ENCODE measurements at places on chromosomes 2 and 18.

- DNase-seq: no peak
Observed at GRCh38 chr18:26746398-26746797, 119.1 kb downstream of the AQP4 start.

- DNase-seq: no peak
Observed at GRCh38 chr2:144582651-144583380, 62.9 kb upstream of the ZEB2 start.

DNA sequence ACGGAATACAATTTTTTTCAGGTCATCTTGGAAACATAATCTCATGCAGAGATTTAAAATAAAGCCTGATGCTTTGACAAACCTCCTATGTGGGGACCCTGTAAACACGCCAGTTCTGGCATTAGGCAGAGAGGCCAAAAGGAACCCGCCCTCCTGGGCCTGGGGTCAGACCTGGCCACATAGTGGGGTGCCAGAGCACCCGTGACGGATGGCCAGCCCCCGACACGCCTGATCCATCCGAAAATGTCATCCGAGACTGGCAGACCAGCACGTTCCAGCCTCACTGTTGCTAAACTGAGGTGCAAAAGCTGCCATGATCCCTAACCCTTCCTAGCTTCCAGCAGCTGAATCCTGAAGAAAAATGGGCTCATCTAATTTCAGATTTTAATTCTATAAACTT is 222.6 kb upstream of the SALL3 start:
- DNase-seq: no peak

DNA sequence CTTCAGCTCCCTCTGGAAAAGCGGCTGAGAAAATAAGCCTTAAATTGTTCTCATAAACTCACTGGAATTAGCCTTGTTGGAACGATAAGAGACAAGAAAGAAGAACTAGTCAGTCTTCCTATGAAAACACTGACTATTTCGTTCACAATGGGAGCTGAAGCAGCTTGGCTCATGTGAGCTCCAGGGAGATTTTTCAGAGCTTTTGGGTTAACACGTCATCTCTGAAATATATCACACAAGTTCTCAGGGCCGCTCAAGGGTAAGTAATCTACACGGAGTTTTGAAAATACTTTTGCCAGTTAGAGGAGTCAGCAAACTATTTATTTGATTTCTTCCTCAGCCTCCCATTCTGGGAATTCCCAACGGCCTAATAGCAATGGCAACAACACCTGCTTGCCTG is 316.2 kb upstream of the MGAT5 start:
- DNase-seq: no peak

- no peak for DNase-seq
Observed at GRCh38 chr2:239502430-239503186, 101.8 kb upstream of the HDAC4 start.

- no peak for DNase-seq
Observed at GRCh38 chr2:2787301-2787907, 456.3 kb upstream of the MYT1L start.

DNA sequence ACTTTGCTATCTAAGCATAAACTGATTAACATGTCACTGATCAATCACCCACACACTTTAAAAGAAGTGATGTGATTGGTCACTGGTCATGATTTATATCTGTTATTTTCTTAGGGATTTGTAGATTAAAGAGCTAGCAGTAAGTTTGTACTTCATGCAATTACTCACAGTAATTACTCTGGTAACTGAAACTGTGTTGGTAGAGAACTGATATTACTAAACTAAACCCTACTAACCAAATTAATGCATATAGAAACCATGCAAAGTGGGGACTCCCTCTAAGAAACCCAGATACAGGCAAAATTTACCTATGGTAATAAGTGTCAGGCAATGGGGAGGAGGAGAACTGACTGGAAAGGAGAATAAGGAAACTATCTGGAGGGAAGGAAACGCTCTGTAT is 44.8 kb upstream of the C2orf15 start:
- no peak for DNase-seq

- no peak for DNase-seq
Observed at GRCh38 chr2:229868794-229869193, 53.0 kb downstream of the TRIP12 start.

DNA sequence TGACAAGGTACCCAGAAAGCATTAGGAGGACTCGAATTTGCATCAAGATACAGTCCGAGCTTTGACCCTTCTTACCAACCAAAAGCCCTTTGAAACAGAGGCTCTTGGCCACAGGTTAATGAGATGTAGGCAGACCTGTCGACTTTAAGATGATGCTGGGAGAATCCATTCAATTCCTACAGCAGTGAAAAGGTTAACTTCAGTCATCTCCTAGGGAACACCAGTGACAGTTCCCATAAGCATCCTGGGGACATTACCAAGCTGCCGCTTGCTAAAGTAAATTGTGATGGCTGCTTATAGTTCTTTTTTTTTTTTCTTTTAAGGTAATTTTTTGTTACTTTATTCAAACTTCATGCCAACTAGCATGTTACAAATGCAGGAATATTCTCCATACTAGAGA is 379.3 kb downstream of the SOX11 start:
- DNase-seq: no peak

- DNase-seq: no peak
Observed at GRCh38 chr2:239881561-239882320, 143.4 kb downstream of the NDUFA10 start.

GRCh38 chr2:133642791-133643191 is 74.5 kb upstream of the NCKAP5 start:
- DNase-seq: no peak

DNA sequence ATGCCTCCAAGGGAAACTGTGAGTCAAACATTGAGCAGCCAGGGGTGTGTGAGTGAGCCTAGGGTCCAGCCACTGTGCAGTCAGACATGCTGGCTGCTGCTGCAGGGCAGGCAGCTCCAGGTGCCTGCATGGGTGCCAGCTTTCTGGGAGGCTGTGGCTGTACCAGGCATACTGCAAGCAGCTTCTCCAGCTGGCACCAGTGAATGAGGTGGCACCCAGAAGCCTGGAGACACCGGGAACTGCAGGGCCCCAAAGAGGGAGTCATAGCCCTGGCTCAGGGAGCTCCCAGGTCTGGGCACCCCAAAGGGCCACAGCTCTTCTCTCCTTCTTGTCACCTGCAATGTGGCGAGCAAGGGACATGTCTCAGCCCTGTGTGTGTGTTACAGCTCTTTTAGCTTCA is 283.2 kb downstream of the RPRM start:
- DNase-seq: no peak

DNA sequence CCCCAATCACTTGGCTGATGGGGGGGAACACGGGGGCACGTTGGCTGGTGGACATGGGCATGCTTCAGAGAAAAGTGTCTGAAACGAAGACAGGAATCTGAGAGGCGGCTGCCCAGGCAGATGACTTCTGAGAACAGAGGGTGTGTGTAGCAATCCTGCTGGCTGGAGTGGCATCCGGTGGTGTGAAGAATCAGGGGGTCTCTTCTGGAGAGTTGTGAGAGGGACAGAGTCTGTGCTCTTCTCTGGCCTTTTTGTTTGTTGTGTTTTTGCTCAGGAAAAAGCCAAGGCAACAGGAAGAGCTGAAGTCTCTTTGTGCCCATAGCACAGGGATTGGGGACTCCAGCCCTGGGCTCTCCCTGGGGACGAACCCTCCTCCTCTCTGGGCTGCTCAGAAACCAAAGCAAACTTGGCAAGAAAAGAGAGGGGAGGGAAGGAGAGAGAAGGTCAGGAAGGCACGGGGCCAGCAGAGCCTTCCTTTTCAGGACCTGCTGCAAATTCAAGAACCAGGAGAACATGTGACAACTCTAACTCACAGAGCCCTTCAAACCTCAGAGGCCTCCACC is 97.0 kb upstream of the SMAD2 start:
- no peak for DNase-seq
